K562 (cell line): ENCODE measurements at places on chromosomes 2 and 18.

DNA sequence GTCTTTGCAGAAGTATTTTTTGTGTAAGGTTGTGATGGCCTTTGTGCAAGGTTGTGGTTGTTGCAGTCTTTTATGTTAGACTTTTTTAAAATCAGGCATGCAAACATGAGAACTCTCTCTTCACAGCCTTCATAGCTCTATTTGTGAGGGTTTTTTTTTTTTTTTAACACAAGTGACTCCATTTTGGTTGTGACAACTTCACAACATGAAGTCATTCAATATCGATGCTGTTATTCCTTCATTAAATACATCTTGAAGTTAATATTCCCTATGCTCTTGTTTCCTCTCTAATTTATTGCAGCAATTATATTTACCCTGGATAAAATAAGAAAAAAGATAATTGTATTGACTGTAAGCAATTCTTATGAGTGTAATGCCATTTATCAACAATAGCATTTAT, 35.5 kb downstream of the DHRS9 start:
- H3K4me3 ChIP-seq = no peak overlapping the region
- H3K27ac ChIP-seq = no peak overlapping the region
- H3K4me1 ChIP-seq = peaks cover 14% of the 10 kb centered on the region
- no peaks in the 10 kb centered on the region for H3K27me3 ChIP-seq
- DNase-seq = no peak

- no peak overlapping the region for H3K4me3 ChIP-seq
- H3K27ac ChIP-seq = no peak overlapping the region
- H3K36me3 ChIP-seq = no peaks in the 10 kb centered on the region
- DNase-seq = no peak
- no peaks in the 10 kb centered on the region; the same call in 2 of the 3 replicates for H3K4me1 ChIP-seq
- no peaks in the 10 kb centered on the region for H3K27me3 ChIP-seq
Observed at GRCh38 chr2:227320305-227321094, 4.6 kb upstream of the MFF start.

- no peaks in the 10 kb centered on the region for H3K4me1 ChIP-seq
- H3K27ac ChIP-seq = no peak overlapping the region
- no peak overlapping the region for H3K4me3 ChIP-seq
- no peaks in the 10 kb centered on the region for H3K27me3 ChIP-seq
- H3K36me3 ChIP-seq = no peaks in the 10 kb centered on the region
- DNase-seq = no peak
Observed at GRCh38 chr2:48905696-48906095, 150.2 kb upstream of the LHCGR start.

- no peak overlapping the region for H3K27ac ChIP-seq
- no peak for DNase-seq
Observed at GRCh38 chr2:102094917-102095316, 47.6 kb upstream of the IL1R1 start.

DNA sequence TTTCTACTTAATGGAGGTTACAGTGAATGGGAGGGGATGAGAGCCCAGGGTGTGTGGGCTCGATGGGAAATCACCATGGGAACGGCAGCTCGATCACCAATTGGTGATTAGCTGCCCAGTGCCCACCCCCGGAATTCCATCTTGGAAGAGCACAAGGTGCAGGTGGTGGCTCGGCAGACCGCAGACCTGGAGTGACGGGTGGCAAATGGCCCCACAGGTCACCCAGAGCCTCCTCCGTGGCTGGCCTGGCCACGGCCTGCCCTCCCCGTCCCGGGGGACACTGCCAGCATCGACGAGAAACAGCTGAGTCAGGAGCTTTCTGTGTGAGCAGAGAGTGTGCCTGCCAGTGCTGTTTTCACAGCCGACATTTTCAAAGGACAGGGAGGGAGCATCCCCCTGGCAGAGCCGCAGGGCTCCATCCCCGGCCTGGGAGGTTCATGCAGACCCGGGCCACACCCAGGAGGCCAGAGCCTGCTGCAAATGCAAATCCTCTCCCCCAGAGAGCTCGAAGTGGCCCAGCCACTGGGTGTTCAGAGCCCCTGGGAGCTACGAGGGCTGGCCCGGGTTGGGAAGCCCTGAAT, 176.4 kb upstream of the MYT1L start:
- H3K36me3 ChIP-seq = no peaks in the 10 kb centered on the region
- no peak overlapping the region for H3K4me3 ChIP-seq
- no peak overlapping the region for H3K27ac ChIP-seq
- no peak for DNase-seq

DNA sequence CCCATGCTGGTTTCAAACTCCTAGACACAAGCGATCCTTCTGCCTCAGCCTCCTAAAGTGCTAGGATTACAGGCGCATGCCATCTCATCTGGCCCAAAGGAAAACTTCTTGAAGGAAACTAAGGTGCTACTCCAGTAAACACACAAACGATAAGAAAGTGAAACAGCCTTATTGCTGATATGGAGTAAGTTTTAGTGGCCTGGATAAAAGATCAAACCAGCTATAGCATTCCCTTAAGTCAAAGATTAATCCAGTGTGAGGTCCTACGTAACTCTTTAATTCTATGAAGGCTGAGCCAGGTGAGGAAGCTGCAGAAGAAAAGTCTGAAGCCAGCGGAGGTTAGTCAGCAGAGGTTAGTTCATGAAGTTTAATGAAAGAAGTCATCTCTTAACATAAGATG, 40.8 kb upstream of the POTEE start:
- no peaks in the 10 kb centered on the region for H3K4me1 ChIP-seq
- H3K27me3 ChIP-seq = no peaks in the 10 kb centered on the region
- H3K27ac ChIP-seq = no peak overlapping the region

DNA sequence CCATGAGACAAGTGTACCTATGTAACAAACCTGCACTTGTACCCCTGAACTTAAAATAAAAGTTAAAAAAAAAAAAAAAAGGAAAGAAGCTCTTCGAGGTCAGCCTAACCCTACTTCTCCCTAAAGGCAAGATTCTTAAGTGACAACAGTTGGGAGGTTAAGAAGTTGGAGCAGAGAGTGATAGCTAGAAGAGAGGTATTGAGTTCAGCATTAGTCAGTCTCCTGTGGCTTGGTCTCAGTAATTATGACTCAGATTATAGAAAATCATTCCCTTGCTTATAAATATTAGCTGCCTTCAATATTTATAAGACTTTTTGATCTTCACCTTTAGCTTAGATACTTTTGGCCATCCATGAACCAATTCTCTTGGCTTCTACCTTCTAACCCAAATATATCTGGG, 926.8 kb upstream of the SLC39A10 start:
- DNase-seq = no peak
- H3K4me3 ChIP-seq = no peak overlapping the region
- no peak overlapping the region for H3K27ac ChIP-seq
- no peaks in the 10 kb centered on the region for H3K36me3 ChIP-seq
- no peaks in the 10 kb centered on the region for H3K27me3 ChIP-seq

GRCh38 chr18:54127759-54128378, 96.6 kb downstream of the MBD2 start:
- no peak overlapping the region for H3K4me3 ChIP-seq
- no peaks in the 10 kb centered on the region for H3K36me3 ChIP-seq
- H3K4me1 ChIP-seq = no peaks in the 10 kb centered on the region
- no peaks in the 10 kb centered on the region for H3K27me3 ChIP-seq
- DNase-seq = peak; percentile 59

GRCh38 chr2:226687641-226688253, 111.9 kb downstream of the IRS1 start:
- no peak overlapping the region for H3K4me3 ChIP-seq
- DNase-seq = no peak

DNA sequence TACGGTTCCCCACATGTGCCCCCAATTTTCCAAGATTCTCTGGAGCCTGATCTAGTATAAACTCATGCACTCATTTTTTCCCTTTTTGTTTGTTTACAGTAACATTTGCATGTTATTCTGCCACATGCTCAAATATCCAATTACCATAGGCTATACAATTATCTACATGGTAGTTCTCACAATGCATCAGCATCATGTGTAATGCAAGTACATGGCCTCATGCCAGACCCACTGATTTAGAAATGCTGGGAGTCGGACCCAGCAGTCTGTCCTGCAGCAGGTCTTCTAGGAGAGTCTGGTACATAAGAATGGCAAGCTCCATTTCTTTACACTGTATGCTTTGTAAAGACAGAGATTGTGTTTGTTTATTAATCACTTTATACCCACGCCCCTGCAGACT, 107.7 kb downstream of the CBLN2 start:
- no peak overlapping the region for H3K27ac ChIP-seq
- no peak overlapping the region for H3K4me3 ChIP-seq
- H3K4me1 ChIP-seq = no peaks in the 10 kb centered on the region
- no peaks in the 10 kb centered on the region for H3K36me3 ChIP-seq
- no peak for DNase-seq

DNA sequence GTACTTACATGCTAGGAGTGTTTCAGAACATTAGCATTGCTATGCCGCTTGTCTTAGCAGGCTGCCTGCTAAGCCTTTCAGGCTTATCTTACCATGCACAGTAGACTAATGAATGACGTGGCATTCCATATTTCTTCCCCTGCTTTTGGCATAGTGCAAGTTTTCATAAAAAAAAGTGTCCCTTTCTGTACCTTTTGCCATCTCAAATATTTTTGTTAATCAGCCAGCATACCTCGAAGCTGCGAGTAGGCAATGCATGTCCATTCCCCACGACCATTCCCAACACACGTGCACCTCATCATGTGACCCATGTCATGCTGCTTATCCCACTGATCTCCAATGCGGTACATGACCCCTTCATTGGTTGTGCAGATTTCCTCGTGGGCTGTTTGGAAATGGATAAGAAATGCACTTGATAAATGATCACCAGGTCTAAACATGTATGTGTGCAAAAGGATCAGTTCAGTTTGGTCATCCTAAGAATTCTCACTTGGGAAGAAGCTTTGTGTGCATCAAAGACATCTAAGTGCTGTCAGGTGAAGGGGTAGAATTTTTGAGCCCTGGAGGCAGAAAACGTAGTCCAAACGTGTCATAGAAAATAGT, 13.9 kb downstream of the FN1 start:
- DNase-seq = peak; percentile 16
- peak overlapping the region; percentile 10; the same call in 1 of the 3 replicates for H3K27ac ChIP-seq
- H3K36me3 ChIP-seq = no peaks in the 10 kb centered on the region
- H3K27me3 ChIP-seq = no peaks in the 10 kb centered on the region
- H3K4me1 ChIP-seq = peaks cover 28% of the 10 kb centered on the region; the same call in 2 of the 3 replicates

GRCh38 chr2:8343031-8343430, 338.8 kb upstream of the ID2 start:
- H3K36me3 ChIP-seq = no peaks in the 10 kb centered on the region
- H3K4me1 ChIP-seq = peaks cover 7% of the 10 kb centered on the region; the same call in 2 of the 3 replicates
- H3K27ac ChIP-seq = no peak overlapping the region

DNA sequence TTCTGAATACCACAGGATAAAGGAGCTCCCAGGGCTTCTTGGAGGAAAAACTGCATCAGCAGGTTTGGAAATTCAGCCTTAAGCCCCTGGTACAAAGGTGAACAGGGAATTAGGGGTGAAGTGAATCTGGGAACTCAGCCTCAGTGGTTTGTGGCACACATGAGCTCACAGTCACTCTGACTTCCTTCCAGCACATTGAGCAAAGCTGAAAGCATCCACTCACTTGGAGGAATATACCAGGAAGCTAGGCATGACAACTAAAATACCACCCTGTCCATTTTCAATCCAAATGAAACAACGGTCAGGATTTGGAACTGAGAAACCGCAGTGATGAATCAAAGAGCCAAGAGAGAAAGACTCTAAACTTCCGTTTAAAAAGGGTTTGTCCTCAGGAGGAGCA, 216.1 kb downstream of the ICOS start:
- no peak overlapping the region for H3K4me3 ChIP-seq
- no peaks in the 10 kb centered on the region for H3K36me3 ChIP-seq
- H3K4me1 ChIP-seq = no peaks in the 10 kb centered on the region
- peaks cover 11% of the 10 kb centered on the region; the same call in 1 of the 2 replicates for H3K27me3 ChIP-seq

- DNase-seq = no peak
- no peaks in the 10 kb centered on the region for H3K36me3 ChIP-seq
- H3K4me1 ChIP-seq = no peaks in the 10 kb centered on the region; the same call in 1 of the 2 replicates
- no peak overlapping the region for H3K27ac ChIP-seq
- no peak overlapping the region for H3K4me3 ChIP-seq
Observed at GRCh38 chr2:207143215-207144172, 22.3 kb downstream of the KLF7 start.

DNA sequence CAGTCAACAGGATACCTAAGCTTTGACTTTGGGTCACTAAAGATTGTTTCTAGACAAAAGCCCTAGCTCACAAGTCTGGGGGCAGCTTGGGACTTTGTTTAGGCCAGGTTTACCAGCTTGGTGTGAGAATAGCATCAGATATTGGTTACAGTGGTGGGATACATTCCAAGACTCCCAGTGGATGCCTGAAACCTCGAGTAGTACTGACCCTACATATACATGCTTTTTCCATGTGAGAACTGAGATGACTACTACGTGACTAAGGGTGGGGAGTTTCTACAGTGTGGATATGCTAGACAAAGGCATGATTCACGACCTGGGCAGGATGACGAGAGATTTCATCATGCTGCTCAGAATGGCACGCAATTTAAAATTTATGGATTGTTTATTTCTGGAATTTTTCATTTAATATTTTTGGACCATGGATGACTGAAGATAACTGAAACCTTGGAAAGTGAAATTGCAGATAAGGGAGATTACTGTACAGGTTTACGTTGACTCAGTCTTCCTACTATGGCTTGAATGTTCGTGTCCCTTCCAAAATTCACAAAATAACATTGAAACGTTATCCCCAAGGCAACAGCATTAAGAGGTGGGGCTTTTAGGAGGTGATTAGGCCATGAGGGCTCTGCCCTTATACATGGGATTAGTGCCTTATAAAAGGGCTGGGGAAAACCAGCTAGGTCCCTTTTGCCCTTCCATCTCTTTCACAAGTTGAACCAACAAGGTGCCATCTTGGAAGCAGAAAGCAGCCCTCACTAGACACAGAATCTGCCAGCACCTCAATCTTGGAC, 50.2 kb upstream of the CTAGE1 start:
- H3K36me3 ChIP-seq = no peaks in the 10 kb centered on the region
- H3K27me3 ChIP-seq = peaks cover 16% of the 10 kb centered on the region
- DNase-seq = peak; percentile 54
- no peak overlapping the region for H3K4me3 ChIP-seq
- H3K27ac ChIP-seq = peak overlapping the region; percentile 54
- H3K4me1 ChIP-seq = peaks cover 55% of the 10 kb centered on the region

DNA sequence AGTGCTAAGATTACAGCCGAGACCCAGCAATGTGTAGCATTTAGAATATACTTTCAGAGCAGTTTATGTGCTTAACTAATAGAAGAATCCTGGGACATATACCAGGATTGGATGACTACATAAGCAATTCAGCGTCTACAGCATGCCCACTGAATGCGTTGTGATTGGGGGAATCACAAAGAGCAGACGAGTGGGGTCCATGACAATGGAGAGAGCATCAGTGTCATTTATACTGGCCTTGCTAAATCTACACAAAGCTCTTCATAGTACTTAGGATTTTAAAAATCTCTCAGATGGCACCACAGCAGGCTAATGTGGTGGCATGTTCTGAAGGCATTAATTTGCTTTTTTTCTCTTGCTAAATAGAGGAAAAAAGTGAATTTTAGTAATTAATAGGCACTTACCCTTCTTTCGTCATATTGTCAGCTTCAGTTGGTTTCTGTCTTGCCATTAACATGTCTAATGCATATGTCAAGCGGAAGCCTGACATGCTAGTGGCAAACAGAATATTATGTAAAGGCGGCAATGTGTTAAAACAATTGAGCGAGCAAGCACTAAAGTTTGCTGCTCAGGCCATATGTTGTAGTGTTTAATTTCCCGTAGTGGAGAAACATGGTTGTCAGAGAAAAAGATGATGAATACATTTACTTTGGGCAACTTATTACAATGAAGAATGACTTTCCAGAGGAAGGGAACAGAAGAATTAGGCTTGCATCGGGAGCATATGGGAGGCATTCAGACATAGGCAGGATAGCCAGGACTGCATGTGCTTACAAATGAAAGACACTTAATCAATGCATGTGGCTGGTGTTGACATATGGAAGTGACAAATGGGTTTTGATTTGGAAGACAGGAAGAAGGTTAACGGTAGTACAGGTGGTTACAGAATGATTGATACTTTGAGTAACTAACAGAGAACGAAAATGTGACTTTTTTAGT, 145.2 kb downstream of the ICOS start:
- no peaks in the 10 kb centered on the region for H3K4me1 ChIP-seq
- H3K27ac ChIP-seq = no peak overlapping the region
- H3K27me3 ChIP-seq = no peaks in the 10 kb centered on the region
- H3K36me3 ChIP-seq = no peaks in the 10 kb centered on the region
